ENCODE measurements at places on chromosomes 16 and 17.

DNA sequence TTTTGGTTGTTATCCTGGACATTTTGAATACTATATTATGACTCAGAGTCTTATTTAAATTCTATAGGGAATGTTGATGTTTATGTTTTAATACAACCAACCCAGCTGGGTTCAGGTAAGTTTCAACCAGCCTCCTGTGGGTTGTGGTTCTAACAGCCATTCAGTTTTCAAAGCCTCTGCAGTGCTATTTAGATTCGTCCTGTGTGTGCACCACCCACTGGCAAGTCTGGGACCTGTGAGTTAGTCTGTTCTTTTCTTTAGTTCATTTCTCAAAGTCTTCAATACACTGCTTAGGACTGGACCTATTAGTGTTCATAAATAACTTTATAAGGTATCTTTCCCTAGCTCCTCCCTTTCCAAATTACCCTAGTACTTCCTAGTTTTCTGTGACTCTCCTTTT is 170.6 kb downstream of the TMEM132E start:
- no peak for DNase-seq

DNA sequence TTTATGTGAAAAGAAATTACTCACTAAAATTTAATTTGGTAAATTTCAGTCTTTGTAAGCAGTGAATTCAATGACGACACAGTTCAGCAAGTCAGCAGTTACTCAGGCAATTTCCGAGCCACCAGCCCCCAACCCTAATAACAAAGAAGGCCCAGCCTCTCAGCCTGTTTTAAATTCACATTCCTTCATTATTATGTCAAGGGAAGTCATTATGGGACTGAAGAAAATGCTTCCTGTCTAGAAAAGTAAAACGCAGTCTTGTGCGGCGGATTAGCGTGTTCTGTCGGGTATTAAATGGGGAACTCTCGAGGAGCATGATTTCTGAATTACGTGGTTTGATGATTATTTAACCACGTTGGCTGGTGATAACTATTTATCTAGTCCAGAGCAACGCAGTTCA is 177.6 kb downstream of the AIPL1 start:
- DNase-seq = no peak

GRCh38 chr17:61168506-61168905 is 231.1 kb upstream of the TBX2 start:
- DNase-seq = no peak

DNA sequence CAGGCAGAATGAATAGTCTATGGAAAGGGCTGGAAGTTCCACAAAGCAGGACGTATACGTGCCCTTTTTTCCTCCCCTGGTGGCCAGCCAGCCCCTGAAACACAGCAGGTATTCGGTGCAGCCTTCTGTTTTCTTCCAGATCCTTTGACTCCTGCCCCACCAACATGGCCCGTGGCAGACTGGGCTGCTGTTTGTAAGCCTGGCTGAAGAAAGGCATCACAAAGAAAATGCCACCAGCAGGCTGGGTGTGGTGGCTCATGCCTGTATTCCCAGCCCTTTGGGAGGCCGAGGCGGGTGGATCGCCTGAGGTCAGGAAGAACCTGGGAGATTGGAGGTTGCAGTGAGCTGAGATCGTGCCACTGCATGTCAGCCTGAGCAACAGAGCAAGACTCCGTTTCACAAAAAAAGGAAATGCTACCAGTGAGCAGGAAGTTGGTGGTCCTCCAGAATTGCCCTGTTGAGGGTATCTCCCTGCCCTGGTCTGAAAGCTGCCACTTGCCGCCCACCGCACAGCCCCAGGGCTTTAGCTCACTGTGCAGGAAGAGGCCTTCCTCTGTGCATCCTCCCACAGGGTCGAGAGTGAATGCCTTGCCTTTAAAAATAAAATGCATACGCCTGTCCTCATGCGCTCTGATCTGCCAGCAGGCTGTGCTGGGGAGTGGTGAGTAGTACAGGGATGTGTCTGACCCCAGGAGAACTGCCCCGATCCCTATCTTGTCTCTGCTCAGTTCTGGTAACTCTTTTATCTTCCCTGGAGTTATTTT is 587.7 kb downstream of the MAF start:
- DNase-seq = no peak

DNA sequence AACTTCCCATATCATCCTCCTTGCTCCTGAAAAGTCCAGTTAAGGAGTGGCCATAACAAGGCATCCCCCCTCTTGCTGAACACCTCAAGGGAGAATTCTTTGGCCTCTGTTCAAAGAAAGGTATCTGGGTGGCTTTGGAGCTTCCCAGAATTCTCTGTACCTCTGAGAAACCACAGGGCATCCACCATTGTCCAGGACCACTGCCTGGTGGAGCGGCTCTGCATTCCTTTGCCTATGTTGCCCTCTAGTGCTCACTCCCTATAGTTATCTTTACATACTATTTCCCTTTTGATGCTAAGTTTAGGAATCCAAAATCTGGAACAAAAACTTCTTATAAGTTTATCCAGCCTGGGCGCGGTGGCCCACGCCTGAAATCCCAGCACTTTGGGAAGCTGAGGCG is 30.3 kb downstream of the CHD9NB start:
- DNase-seq = no peak

DNA sequence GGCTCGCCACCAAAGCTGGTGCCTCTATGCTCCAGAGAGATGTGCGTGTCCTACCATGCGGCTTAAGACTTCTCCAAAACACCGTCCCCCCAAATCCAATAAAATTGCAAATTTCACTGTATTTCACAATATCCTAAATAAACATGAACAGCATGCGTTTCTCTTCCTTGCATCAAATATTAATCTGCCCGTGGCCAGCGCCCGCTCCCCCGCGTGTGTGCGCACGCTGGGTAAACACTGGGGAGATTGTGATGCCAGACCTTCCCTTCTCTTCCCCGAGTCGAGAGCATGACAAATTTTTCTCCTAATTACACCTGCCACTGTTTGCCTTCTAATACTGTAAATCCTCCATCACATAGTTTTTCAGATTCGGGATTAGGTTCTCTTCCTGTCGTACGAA is 148.1 kb downstream of the MRM1 start:
- DNase-seq = no peak

- no peak for DNase-seq
Measured at GRCh38 chr17:30933966-30934365, 12.2 kb downstream of the ADAP2 start.

DNA sequence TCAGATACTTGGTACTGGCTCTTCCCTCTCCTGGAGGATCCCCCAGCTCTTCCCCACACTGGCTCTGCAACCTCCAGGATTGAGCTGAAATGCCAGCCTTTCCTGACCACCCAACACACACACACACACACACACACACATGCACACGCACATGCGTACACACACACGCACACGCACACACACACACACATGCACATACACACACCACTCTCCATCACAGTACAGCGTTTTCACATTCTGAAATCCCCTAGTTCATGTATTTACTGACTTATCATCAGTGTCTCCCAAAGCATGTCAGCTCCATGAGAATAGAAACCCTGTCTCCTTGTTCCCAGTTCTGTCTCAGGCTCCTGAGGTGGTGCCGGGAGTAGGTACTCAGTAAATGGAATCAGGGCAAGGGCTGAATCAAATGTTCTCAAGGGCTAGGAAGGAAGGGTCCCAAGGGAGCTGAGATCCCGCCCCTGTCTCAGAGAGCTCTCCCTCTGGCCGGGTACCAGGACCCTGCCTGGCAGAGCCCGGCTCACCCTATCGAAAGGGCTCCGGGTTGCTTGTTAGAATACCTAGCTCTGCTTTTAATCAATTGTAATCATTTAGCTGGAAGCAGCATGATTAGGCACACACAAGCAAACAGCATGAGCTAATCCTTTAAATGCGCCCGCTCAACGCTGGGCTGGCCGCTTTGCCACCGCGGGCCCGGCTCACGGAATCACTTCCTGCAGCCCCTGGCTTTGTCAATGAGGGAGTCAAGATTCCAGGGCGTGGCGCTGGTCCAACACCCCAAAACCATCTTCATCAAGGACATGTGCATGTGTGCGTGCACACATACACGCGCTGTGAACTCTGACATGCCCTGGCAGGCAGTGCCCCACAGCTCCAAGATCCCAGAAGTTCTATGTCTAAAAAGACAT is 140.7 kb downstream of the C16orf78 start:
- DNase-seq = no peak

DNA sequence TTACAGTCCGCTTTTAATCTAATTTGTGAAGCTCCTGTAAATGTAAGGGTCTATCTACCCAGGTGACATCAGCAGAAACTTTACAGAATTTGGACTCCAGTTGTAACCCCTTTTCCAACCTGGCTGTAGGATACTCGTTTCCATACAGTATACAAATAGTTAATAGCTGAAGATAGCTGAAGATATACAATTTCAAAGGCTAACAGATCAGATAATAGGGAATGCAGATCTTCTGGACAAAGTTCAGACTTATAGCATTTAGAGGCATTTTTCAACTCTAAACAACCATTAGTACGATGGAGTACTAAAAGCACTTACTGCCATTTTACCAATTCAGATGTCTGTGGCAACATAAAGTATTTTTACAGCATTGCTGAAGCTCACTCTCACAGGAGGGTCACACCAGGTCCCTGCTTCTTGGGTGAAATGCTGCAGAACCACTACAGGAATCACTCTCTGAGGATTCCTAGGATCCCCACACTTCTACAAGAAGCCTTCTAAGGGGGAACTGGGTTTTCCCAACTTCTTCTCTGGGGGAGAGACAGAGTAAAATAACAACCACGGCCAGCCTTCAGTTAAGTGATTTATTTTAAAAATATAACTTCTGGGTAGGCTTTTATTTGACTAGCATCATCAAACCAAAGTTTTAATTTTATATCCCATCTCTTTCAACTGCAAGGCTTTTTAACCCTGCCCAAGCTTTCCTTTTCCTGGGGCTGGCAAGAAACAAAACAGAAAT is 2.9 kb downstream of the VEZF1 start:
- no peak for DNase-seq

- DNase-seq = no peak
Measured at GRCh38 chr16:5791011-5791657, 693.5 kb upstream of the EEF2KMT start.

- no peak for DNase-seq
Measured at GRCh38 chr16:86211800-86212199, 298.5 kb upstream of the FOXF1 start.

GRCh38 chr17:1188812-1189504 is 9.2 kb upstream of the ABR start:
- DNase-seq = no peak

GRCh38 chr16:8323153-8323552 is 267.2 kb downstream of the TMEM114 start:
- no peak for DNase-seq

DNA sequence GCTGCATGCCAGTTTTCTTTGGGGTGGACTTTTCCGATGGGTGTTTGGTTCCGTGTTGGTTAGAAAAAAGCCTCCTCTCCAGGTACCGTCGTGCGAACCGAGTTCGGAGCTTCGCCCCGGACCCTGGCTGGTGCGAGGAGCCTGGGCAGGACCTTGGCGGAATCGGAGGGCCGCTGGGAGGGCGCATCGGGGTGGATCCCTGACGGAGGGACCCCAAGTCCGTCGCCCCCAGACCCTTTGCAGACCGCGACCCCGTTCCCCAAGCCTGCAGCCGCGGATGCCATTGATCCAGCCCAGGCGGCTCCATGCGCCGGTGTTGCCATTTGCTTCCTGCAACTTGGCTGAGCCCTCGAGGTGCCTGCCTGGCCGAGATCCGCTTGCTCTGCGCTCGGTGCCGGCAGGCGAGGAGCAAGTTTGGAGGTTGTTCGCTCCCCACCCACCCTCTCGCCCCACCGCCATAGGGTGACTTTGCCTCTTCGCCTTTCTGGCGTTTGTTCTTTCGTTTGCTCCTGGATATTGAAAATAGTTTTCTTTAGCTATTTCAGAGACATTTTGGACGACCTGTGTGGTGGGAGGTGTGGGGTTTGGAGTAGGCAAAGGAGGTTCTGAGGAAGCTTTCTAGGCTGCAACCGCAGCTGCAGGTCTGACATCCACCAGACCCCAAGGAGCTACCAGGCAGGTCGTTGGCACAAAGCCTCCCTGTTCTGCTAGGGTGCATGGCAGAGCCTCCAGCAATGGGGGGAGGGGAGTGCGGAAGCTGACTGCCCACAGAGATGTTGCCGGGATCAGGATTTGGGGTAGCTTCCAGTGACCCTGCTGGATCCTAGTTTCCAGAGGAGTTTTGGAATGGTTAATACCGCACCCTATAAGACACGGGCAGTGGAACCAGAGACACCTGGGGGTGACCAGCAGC is 58.2 kb downstream of the RAP1GAP2 start:
- no peak for DNase-seq

GRCh38 chr17:30534298-30534697 is 57.1 kb downstream of the GOSR1 start:
- DNase-seq = no peak
